EH (cell line): ENCODE measurements at places on chromosomes 5 and 9.

- DNase-seq, result no peak
Observed at GRCh38 chr5:169768416-169768815, 131.3 kb downstream of the DOCK2 start.

DNA sequence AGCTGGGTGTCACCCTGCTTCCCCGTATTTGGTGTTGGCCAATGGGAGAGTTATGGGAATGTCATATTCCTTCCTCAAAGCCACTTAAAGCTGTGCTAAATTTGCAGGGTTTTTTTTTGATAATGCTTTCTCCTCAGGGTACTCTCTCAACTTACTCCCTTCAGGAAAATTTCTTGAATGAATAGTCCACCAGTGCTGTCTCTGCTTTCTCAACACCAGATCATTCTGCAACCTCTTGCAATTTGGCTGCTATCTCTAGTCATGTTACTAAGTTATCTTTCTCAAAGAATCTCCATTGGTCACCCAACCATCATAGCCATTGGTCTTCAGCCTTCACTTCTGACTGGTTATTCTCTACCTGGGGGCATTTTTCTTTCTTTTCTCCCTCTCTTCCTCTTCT is 13.4 kb upstream of the TNFAIP8 start:
- no peak for DNase-seq

DNA sequence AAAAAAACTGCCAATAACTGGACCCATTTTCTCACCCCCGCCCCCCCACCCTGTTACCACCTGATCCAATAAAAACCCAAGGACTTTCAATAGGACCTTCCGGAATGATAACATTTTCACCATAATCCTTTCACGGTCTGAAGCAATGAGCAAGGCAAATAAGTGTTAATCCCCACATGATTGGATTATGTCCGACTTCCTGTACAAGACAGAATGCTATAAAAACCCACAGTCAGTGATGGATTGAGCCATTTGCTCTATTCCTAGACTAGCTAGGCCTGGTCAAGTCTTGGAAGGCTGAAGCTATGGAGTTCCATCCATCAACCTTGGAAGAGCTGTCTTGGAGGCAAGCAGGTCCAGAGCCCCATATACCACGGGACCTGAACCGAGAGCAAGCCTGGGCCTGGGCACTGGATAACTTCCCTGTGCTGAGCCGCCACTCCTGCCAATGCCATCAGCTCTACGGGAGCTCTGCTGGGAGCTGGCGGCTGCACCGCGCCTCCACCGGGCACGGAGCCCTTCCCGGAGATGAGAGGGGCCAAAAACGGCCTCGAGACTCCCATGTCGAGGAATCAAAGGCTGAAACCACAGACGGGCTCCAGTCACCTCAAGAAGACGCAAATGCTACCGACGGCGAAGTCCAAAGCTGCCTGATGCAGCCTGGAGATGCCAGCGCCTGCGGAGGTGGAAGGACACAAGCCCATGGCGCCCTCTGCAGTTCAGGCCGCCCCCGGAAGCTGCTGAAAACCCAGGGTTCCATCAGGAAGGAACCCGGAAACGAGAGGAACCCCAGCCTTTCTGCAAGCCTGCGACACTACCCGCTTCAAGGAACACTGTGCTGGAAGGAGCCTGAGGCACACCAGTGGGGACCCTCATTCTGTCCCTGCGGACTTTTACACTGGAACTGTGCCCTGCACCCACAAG is 69.2 kb downstream of the ANXA2R start:
- peak; percentile 25 for DNase-seq

DNA sequence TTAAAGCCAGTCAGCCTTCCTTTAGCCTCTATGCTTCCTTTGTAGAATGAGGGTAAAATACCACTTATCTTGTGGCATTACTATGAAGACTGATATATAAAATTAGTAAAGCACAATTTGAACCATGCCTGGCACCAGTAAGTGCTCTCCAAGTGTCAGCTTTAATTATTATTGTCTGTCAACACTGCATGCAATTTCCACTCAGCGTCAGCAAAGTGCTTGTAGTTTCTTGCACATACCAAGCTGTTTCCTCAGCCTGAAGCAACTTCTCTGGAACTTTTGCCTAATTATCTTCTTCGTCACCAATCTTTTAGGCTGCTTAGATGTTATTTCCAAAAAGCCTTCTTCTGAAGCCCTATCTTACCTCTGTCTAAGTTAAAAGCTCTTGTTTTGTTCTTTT is 177.3 kb downstream of the CDC42SE2 start:
- DNase-seq, result peak; percentile 12

DNA sequence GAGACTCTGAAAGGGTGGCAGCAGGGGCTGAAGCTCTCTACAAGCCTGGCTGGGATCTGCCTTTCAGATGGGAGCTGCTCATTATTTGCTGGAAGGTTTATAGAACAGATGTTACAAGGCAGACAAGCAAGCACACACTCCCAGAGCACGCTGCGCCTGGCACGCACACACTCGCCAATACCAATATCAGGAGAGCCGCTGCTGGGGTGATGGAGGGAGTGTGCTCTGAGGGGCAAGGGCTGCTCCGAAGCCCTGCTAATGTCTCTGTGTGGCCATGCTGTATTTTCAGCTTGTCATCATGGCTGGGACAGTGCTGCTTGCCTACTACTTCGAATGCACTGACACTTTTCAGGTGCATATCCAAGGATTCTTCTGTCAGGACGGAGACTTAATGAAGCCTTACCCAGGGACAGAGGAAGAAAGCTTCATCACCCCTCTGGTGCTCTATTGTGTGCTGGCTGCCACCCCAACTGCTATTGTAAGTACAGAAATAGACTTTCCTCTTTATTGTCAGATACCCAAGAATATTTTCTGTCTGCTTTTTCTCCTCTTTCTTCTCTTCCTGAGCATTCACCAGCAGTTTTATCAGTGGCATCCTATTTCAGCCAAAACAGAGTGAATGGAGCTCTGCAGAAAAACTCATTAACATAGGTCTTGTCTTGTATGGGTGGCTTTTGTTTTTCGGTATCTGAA is 115.1 kb downstream of the BAAT start:
- DNase-seq, result no peak

DNA sequence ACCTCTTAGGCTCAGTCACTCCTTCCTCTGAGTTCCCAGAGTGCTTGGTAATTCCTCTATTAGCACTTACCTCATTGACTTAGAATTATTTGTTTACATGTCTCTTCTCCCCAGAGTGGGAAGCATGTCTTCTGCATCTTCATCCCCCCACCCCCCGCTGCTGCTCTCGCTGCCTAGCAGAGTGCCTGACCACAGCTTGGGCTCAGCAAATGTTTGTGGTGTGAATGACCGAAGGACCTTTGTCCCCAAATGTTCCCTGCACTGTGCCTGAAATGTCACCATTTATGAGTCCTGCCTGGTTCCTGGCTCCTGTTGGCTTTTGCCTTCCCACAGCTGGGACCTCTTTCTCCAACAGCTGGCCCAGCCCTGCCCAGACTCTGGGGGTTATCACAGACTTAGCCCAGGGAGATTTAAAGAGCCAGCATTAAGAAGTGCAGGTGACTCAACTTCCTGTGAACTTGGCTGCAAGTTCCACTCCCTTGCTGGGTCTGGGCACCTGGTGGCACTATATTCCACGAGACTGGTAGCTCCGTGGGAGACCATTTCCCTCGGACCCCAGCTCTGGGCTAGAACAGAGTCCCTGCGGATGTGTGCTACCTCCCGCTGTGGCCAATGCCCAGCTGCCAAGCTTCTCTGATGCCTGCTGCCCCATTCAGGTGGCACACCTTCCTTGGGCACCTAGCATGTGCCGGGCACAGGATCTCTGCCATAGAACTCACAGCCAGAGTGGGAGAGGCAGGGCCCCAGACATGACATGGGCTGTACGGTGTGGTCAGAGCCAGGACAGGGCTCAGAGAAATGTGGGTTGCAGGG is 1.8 kb upstream of the HMCN2 start:
- no peak for DNase-seq

DNA sequence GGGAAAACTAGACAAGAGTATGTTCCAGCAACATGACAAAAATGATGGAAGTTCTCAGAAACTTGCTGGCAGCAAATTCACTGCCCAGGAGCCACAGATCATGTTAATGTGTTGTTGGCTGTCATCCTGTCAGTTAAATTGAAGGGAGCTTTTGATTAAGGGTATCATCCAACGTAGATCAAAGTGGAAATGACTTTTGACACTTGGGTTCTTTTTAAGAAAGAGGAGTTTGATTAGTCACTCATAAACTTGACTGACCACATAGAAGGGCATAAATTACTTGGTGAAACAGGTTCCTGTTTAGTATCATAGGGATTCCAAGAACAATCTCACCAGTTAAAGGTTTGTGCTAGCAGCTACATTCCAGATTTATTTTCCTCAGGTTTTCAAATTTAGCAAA is 288.7 kb downstream of the CSNK1G3 start:
- no peak for DNase-seq

DNA sequence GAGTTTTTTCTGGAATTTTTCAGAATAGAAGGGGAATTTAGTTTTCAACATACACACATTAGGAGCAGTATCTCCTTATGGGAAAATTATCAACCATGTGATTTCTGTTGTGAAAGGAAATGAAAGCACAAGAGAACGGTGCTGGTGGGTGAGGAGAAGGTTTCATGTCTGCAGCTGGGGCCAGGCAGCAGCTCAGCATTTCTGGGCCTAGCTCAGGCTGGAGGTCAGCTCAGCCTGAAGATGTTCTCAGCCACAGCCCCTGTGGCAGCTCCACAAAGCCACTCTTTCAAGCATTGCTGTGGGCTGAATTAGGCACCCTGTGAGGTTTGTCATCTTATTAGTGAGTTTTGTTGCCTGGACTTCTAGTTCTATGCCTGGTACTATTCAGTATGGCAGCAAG is 90.3 kb downstream of the DIRAS2 start:
- DNase-seq, result no peak

DNA sequence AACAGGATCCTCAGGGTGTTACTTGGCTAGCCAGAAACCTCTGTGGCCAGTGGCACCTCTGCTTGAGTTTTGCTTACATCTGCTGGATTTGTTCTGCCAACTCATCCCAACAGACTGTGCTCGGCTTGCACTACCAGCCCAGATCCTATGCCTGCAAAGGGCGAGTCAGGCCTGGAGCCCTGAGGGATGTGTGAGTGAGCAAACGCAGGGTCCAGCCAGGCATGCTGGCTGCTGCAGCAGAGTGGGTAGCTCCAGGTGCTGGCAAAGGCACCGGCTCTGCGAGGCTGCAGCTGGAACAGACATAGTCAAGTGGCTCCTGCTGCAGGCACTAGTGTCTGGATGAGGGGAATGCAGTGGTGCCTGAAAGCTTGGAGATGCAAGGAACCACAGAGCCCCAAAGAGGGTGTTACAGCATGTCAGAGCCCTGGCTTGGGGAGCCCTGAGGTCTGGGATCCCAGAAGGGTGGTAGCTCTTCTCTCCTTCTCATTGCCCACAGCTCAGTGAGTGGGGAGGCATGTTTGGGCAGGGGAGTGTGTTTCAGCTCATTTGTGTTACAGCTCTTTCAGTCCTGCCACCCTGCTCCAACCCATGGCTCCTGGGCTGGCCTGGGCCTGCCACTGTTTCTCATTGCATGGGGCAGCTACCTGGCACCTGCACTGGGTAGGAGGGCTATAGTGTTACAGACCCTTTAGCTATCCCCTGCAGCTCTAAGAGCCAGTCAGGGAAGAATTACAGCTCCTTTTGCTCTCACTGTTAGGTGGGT is 332.6 kb downstream of the TAF11L14 start:
- no peak for DNase-seq

DNA sequence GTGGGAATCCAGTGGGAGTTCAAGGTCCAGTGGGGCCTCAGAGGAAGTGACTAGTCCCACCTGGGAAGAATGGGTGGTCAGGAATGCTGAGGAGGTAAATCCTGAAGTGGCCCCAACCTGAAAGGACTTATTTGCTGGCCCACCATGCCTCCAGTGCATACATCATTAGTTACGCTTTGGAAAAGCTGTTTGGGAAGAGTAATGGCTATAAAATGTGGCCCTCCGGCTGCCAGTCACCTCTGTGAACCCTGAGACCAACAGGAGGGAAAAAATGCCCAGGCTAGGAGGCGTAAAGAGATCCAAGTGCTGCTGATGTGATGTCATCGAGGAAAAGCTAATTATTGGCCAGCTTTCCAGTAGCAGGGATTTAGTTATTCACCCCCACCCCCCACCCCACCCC is 2.7 kb upstream of the SLC26A2 start:
- peak; percentile 85 for DNase-seq

- DNase-seq, result no peak
Observed at GRCh38 chr5:181190711-181191525, 14.1 kb downstream of the TRIM7 start.

- no peak for DNase-seq
Observed at GRCh38 chr9:68947015-68947414, 66.9 kb downstream of the PRKACG start.
